ENCODE measurements at places on chromosomes 1 and 21.

DNA sequence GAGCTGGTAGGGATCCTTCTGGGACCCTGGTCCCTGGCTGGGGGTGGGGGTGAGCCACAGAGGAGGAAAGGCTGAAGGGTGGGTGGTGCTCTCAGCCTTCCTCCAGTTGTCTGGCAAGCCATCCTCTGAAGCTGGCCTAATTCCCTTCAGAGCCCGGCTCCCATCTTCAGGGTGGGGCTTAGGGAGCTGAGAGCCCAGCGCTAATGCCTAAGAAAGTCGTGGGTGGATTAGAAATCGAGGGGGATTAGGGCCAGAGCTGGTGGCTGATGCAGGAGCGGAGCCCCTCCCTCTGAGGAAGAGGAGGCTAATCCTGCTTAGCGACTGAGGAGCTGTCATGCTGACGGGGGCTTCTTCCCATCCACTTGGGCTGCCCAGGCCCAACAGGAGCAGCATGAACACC lies 30.8 kb upstream of the DMBX1 start:
- DNase-seq, result no peak

DNA sequence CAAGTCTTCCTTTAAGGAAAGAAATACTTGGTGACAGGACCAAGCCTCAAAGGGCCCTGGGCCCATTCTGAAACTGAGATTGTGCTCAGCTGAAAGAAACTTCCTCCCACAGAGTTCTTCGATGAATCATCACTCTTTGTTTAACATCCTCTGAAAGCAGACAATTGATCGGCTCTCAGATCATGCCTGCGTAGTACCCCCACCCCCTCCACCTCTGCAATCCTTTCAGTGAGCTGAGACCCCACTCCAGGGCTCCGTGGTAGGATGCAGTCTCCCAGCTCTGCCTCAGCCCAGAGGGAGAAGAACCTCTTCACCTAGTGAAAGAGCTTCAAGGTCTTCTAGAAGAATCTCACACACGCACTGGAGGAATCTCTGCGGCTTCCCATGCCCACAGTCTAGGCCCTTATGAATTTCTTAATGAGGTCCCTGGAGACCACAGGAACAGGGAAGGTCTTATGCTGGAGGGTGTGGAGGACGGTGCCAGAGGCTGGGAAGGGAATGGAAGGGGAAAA lies 104.9 kb upstream of the SOD1 start:
- DNase-seq, result peak; percentile 52

DNA sequence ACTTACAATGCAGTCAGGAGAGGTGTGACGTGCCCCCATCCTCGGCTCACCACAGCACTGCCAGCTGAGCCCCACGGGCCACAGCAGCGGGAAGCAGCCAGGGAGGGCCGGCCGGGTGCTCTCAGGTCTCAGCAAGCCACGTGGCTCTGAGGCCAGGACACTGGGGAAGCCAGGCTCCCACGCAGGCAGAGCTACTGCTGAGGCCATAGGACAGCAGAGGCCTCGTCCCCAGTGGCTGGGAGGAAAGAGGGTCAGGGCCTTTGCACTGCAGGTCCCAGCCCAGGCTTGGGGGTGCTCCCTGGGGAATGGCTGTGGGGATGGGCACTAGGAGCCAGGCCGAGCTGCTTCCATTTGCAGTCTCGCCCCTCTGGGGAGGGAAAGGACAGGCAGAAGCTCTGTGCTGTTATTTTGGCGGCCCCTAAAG lies 5.8 kb downstream of the LRRC47 start:
- no peak for DNase-seq

DNA sequence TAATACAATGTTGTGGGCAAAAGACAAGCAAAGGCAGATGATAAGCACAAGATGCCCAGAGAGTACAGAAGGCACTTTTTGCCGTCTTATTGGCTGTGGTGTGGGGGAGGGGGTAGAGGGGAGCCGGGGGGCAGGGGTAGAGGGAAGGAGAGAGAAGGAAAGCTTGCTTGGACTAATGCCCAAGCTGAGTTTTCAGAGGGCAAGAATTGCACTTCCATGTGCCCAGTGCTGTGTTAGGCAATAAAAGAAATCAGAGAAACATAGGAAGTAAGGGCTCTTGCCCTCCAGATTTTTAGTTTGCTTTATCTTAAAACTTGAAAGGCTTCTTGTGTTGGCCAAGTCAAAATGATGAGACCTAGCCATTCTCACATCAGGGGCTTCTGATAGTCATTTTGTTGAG lies 8.3 kb downstream of the S100A12 start:
- DNase-seq, result no peak

DNA sequence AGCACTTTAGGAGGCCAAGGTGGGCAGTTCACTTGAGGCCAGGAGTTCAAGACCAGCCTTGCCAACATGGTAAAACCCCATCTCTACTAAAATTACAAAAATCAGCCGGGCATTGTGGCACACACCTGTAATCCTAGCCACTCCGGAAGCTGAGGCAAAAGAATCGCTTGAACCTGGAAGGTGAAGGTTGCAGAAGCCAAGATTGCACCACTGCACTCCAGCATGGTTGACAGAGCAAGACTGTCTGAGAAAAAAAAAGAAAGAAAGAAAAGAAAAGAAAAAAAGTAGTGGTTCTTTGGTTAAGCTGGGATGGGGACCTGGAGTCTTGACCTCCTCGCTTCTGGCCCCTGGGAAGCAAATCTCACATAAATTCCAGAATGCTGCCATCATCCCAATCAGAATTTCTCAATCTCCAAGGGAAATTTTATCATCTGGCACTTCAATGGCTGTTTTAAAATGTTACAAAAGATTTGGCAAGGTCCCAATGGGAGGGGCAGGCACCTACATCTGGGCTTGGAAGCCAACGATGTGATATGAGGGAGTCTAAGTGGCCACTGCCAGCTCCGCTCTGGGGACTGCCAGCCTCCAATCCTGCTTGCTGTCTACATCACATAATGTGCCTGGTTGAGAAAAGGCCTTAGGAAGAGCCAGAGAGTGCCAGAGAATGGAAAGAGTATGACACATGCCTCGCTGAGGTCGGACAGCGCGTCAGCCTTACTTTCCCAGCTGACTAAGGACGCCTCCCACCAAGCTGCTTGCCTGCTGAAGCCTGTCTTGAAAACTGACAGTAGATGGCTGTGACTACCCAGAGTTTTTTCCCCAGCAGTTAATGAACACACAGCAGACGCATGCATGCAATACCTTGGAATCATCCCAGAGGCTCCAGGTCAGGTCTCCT lies 42.1 kb upstream of the SRP9 start:
- DNase-seq, result peak; percentile 95

- no peak for DNase-seq
Observed at GRCh38 chr1:81912383-81912782, 111.6 kb downstream of the ADGRL2 start.

GRCh38 chr1:245537992-245538391 lies 383.2 kb downstream of the KIF26B start:
- DNase-seq, result no peak

- DNase-seq, result peak; percentile 59
Observed at GRCh38 chr1:155910621-155911121, 478 bp downstream of the RIT1 start.

- no peak for DNase-seq
Observed at GRCh38 chr1:59670662-59671061, 144.1 kb upstream of the HOOK1 start.

DNA sequence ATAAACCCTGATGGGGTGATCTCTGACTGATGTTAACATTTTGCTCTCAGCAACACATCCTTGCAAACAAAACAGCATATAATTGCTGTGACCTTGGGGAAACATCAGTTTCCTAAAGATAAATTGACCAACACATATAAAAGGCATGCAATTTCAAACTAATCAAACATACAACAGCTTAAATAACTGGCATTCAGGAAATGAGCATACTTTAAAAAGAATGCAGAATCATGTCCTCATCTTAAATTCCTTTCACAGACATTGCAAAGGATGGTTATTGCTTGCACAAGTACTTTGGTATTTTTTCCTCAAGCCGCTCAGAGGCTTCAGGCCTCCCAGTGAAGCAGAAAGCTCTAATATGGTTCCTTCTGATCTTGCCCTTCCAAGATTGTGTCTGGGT lies 53.4 kb upstream of the RGS18 start:
- DNase-seq, result peak; percentile 69

GRCh38 chr1:178119628-178120027 lies 25.7 kb downstream of the RASAL2 start:
- DNase-seq, result no peak

DNA sequence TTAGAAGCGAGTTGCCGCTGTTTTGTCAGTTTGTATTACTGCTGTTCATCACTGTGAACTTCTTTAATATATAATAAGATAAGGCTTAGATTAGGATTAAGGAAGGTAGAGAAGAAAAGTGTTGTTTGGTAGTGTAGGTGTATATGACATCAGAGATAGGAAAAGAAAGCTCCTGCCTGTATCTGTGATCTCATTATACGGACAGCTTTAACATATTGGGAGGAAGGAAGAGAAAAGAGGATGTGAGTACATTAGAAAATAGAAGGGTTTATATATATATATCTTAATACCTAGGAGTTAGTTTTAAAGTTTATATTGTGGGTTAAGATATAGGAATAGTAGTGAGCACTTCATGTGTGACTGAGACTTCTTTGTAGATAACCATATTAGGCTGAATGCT lies 71.0 kb downstream of the RALGPS2 start:
- no peak for DNase-seq

GRCh38 chr1:3161176-3161840 lies 92.3 kb downstream of the PRDM16 start:
- DNase-seq, result no peak

DNA sequence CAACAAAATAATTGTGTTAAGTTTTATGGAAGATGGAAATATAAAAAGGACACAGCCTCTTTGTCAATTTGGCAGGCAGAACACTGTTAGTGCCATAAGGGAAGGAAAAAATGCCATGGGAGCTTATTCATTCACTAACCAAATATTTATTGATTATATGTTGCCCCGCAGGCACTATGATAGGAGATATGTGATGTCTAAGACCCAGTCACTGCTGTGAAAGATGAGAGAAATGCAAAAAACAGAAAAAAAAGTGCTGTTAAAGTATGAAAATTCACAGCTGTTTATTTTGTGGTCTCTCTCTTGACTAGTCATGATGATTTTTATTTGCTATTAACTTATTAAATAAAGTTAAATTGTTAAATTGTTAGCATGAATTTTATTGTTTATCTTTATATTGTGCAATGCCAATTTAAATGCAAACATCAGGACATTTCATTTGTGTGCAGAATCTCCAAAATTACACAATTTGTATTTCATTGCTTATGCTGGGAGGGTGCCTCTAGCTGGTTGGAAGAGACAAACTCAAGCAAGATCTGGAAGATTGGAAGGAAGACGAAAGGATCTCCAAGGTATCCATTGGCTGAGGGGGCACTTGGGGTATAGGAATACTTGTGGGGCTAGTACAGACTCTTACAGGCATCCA lies 17.8 kb upstream of the PTGFR start:
- no peak for DNase-seq

GRCh38 chr1:8332806-8333205 lies 14.9 kb downstream of the SLC45A1 start:
- DNase-seq, result no peak

DNA sequence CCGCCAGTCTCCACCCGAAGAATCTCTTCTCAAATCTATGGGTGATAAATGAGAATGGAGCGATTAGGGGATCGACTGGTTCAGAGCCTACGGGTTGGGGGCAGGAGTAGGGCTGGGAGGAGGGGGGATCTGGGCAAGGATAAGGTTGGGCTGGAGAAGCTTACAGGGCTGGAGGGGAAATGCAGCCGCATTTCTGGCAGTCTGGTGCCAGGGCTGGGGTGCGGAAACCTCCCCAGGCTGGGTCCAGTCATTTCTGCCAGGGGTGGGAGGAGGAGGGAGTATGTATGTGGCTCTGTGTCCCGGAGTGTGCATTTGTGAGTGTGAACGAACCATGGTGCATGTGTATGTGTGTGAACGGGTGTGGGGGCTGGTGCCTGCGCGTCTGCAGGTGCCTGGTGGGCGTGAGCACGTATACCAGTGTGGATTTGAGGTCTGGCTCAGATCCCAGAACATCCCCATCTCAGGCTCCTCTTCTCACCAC lies 10.2 kb downstream of the C1orf216 start:
- DNase-seq, result no peak

DNA sequence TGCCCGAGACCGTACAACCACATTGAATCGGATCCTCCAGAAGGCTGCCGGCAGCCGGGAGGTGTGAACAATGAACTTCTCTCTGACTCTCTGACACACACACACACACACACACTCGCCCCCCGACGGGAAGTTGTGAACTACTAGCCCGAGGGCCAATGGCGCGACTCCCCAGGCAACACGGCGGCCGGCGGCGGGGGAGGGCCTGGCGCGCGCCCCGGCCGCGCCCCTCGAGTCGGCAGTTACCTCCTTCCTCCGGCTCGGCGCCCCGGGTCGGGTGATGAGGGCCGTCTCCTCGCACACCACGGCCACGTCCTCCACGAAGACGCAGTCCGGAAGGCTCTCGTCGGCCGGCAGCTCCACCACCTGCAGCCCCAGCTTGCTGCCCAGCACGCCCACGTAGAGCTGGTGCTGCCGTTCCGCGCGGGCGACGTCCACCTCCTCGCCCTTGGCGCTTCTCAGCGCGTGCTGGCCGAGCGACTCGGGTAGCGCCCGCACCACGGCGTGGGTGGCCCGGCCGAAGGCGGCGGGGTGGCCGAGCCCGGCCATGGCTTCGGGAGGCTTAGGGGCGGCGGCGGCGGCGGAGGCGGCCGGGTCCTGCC lies 361 bp downstream of the DDAH1 start:
- peak; percentile 87 for DNase-seq

- DNase-seq, result no peak
Observed at GRCh38 chr1:4019606-4020331, 119.7 kb upstream of the C1orf174 start.

- DNase-seq, result peak; percentile 69
Observed at GRCh38 chr21:45542242-45542666, at the start of gene SLC19A1. Gene SLC19A1, minus strand, starts transcription at chr21:45542440. Its CDS starts 4,481 bp downstream, at chr21:45537959.

DNA sequence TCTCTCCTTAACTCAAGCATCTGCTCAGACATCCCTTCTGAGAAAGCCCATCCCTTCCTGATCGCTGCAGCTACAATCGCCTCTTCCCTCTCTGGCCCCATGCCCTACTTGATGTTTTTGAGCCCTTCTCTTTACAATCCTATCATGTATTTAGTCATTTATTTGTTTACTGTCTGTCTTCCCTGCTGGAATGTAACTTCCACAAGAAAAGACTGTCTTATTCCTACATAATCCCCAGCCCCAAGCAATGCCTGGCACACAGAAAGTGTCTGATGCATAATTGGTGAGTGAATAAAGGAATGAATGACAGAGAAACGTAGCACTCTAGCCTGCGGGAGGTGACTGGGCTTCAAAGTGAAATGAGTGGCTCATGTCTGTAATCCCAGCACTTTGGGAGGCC lies 25.4 kb downstream of the ECE1 start:
- DNase-seq, result no peak

- no peak for DNase-seq
Observed at GRCh38 chr21:40481764-40482163, 365.2 kb downstream of the DSCAM start.

DNA sequence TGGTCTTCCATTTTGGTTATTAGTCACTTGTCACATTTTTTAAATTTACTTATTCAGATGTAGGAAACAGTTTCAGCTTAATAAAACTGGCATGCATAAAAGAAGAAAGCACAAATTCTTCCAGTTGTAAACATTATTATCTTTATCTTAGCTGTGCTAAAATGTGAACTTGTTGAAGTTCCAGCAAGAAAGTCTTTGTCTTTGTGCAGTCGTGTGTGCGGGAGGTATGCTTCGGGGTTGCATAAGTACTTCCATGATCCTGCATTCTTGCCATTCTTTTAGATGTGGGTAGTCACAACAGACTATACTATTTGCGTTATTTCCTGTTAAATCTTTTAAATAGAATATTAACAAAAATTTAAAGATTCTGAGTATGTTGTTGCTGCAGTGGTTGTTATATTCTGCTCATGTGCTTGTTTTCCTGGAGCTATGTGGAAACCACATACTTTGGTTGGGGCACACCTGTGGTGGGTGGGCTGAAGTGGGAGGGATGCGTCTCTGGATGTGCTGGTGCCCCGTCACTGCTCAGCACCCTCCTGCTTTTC lies 49.9 kb downstream of the CBS start:
- DNase-seq, result peak; percentile 36

GRCh38 chr1:84422909-84423308 lies 24.6 kb downstream of the DNASE2B start:
- DNase-seq, result no peak
